ENCODE measurements at places on chromosomes 5 and 9.
A peak's percentile ranks its signal among the peaks of the same experiment; 100 is the strongest.

- no peak for DNase-seq
Observed at GRCh38 chr5:138102454-138103318, 18.9 kb downstream of the WNT8A start.

GRCh38 chr9:100700689-100701318, 122.9 kb downstream of the CAVIN4 start:
- DNase-seq, result no peak

- DNase-seq, result peak; percentile 20
Observed at GRCh38 chr5:56161927-56162326, 71.2 kb downstream of the ANKRD55 start.

DNA sequence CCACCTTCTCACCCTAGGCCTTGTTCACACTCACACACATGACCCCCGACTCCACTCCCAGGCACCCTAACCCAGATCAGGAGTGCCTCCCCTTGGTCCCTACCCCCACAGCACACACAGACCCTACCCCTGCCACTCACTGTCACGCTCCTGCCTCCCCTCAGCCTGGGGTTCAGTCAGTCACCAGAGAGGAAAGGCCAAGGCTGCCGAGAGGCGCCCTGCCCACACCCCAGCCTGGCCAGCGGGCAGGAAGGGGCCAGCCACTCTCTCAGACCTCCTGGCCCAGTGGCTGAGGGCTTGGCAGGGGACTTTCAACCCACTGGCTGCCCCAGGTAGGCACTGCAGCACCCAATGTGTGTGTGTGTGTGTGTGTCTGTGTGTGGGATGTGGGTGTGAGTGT, 122.4 kb upstream of the MVB12B start:
- DNase-seq, result no peak

DNA sequence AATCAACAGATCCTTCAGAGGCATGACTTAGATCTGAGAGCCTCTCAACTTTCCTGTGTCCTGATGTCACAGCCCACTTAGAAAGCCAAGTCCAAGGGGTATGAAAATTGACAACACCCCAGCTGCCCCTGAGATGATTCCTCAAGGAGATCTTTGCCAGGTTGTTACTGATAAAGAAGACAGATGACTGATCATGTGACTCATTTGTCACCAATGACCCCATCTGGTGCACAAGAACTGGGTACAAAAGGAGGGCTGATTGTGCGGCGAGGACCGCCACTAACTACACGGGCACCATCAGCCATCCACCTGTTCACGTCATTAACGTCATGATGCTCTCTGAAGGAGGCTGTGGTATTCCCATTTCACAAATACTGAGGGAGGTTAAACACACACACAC, 583.2 kb upstream of the KLF4 start:
- no peak for DNase-seq

DNA sequence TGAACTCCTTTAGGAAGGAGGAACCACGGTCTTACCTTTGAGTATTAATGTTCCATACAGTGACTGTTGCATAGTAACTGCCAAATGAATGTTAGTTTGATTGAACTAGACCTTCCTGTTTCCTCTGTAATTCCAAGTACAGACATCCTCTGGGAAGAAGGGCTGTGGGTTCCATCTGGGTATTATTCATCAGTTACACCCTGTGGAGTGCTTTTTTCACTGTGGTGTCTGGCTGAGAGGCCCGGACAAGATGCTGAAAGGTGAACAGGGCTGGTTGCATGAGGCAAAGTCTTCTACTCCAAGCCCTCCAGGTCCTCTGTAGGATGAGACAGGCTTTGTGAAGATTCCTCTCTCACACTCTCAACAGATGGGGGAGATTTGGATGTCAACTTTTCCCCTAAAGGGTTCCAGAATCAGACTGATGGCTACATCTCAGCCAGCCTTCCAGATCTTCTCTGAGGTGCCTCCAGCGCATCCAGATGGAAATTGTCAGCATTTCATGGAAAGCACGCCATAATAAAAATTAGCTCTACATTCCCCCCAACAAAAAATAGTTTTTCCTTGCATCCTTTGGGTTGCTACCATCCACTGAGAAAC, 230.9 kb downstream of the GAS1 start:
- no peak for DNase-seq

DNA sequence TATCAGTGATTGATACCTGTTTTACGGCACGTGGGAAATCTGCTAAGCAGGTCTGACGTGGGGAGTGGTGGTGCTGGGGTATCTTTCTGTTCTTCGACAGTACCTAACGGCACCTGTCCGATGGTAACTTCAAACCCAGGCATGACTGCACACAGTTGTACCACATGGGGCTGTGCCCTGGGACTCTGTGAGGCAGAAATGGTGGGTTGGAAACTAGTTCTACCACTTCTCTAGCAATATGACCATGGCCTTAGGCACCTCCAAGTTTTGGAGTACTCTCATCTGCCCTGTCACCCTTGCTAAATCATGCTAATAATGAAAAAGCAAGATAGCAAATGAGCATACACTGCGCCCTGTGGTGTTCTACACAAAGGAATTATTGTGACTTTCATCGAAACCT, 30.9 kb downstream of the EPB41L4B start:
- no peak for DNase-seq

DNA sequence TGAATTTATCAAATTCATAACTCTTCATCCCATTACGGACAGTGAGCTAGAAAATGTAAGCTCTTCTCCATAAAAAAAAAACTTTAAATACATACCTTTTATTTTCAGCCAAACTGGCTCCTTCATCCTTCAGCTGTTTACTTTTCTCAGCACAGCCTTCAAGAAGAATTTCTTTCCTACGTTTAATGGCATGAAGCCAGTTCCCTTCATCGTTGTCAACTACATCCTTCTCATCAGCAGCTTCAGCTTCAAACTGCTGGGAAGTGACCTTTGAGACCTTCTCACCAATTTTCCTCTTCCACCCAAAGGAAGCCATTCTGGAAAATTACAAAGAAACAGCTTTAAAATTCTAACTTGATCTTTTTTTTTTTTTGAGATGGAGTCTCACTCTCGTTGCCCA, 9.1 kb downstream of the TTC33 start:
- DNase-seq, result no peak

- peak; percentile 73 for DNase-seq
Observed at GRCh38 chr9:131714161-131714646, 25.7 kb downstream of the RAPGEF1 start.

- no peak for DNase-seq
Observed at GRCh38 chr5:33261305-33261704, 179.5 kb upstream of the TARS1 start.

DNA sequence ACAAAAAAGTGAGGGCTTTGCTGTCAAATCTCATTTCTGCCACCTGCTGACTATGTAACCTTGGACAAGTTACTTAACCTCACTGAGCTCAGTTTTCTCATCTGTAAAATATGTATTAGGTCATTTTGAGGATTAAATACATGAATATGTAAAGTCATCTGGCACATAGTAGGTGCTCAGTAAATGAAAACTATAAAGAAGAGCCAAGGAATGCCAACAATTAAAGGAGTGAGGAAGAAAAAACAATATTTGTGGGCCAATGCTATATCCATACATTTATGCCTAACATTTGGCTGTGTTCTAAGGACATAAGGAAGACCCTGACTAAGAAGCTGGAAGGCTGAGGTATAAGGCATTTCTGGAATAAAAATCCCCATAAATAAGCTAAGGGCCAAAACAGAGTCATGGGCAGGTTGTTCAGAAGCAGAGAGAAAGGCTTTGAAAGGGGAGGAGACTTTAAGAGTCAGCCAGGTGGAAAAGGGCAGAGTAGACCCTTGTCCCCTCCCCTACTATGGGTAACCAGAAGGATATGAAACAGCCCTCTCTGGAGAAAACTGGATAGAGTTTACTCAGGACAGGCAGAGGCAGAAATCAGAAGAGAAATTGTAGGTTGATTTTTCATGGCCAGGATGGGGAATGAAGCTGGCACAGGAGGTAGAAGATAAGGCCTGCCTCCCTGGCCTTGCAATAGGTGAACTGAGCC, 47.6 kb upstream of the SIL1 start:
- no peak for DNase-seq

DNA sequence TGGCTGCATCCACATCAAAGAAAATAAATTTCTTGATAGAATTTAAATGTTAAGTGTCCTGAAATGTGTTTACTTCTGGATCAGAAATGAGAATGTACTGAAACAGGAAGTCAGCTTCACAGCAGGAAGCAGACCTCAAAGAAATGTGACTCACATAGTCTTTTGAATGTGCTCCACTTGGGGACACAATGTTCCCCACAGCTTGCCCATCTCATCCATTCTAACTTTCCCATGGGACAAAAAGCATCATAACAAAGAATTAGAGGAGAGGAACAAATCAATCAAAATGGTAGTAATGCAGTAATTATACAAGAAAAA, 85.7 kb downstream of the GRAMD2B start:
- no peak for DNase-seq

DNA sequence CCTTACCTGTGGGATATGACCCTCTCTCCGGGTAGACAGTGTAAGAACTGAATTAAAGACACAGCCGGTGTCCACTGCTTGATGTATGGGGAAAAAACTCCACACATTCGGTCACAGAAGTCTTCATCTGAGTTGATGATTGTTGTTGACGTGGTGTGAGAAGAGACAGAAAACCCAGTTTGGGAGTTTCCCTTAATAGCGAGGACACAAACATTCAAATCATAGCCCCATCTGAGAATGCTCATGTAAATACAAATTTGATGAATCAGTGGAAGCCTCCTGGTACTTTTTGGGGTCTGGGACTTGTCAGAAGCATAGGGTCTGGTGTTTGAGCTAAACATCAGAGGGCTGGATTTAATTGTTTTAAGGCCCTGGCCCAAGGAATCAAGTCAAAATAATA, 11.0 kb downstream of the HAVCR1 start:
- DNase-seq, result no peak

GRCh38 chr5:113187906-113188305, 211.3 kb downstream of the DCP2 start:
- no peak for DNase-seq

DNA sequence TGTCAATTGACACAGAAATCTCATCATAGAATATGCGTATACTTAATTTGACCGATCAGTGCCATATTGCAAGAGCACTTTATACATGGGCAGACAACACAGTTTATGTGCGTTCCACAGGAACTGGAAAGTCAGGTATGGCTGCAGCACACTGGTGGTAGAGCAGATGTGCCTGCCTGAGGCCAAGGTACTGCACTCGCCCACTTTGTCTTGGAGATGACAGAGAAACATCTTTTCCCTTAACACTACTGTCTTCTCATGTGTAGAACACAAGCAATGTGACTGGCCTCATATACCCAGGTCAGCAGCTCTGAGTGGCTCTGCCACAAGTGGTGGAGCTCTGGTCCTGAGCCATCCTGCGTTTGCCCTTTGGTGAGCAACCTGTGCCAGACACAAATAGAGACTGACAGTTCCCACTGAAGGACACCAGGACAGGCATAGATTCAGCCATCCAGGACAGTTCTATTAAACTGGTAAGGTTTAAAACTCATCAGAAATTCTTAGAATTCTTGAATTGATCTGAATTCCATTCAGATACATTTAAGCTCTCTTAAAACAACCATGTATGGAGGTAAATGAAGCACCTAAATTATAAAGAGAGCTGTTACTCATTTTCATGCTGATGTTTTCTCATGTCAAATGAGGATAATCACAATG, 21.0 kb upstream of the PPP2CA start:
- no peak for DNase-seq

GRCh38 chr5:13910637-13911288, 33.7 kb downstream of the DNAH5 start:
- no peak for DNase-seq

GRCh38 chr9:125755340-125755739, 8.2 kb downstream of the PBX3 start:
- DNase-seq, result no peak

GRCh38 chr5:171634511-171634910, 151.1 kb upstream of the SMIM23 start:
- no peak for DNase-seq

DNA sequence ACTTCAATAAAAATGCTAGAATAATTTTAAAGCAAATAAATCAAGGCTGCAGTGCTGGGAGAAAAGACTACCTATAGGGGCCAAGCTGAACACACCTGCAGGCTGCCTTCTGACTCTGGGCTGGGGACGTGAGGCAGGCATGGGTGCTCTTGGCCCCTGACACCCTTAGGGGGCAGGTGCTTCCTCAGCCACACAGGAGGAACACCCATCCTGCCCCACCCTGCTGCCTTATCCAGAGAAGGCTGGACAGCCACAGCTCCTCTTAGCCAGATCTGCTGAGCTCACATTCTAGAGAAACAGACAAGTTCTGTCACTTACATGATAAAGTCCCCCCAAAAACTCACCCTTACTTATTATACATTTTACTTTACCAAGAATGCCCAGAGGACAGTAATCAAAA, 6.6 kb upstream of the LMX1B start:
- DNase-seq, result no peak
